Mesenteric fat pad (tissue), 1 donor: ENCODE measurements at places on chromosomes 3 and 15.

- no peak for DNase-seq
Observed at GRCh38 chr3:8278448-8278847, 223.2 kb upstream of the LMCD1 start.

DNA sequence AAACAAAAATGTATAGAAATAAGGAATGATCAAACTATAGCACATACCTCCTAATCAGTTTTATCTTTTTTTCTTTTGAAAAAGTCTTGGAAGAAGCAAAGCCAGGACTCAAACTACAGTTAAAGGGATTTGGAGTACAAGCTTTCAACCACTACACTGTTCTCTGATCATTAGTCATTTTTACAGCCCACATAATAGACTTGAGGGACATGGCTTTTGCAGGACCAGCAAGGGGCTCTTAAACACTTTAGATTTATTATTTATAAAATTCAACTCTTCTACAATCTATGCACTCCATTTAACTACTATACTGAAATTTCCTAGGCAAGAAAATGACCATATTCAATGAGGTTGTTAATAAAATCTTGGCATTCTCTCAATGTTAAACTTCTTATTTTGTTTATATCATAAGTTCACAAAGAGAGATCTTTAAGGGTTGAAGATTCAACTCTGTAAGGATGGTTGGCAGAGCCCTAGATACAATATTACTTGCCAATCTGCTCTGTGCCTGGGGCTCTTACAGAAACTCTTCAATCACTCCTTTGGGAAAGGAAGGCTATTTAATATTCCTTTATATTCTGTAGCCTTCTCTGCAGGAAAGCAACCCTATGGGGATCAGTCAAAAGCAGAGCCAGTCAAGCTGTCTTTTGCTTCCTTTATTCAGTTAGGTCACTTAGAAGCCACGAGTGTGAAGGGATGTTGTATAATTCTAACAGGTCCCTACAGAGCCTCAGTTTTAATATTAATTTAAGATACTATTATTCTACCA is 557.7 kb upstream of the SGO1 start:
- no peak for DNase-seq

GRCh38 chr15:74833376-74834107 is 7.1 kb downstream of the CPLX3 start:
- DNase-seq = no peak

GRCh38 chr3:180239939-180240338 is 203.2 kb upstream of the PEX5L start:
- DNase-seq = no peak

GRCh38 chr3:101536266-101536665 is 23.3 kb upstream of the SENP7 start:
- DNase-seq = no peak

- no peak for DNase-seq
Observed at GRCh38 chr15:73582851-73583379, 50.3 kb downstream of the NPTN start.

DNA sequence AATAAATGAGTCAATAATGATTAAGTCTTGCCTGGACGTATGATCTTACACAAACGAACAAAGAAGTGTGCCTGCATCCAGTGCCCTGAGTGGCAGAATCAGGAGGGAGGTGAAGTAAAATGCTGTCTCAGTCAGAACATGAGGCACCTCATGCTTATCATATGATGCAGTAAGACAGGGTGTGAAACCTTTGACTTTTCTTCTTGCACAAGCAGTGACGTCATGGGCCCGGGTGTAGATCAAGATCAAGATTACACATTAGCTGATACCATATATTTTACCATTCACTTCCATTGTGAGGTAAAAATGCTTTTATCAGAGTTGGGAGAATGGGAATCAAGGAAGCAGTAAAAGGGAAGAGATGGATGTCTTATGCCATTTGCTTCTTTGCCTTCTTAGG is 291.6 kb upstream of the PLSCR5 start:
- no peak for DNase-seq

- DNase-seq = no peak
Observed at GRCh38 chr3:192887047-192887446, 30.6 kb downstream of the MB21D2 start.

GRCh38 chr3:153038367-153038766 is 123.7 kb upstream of the RAP2B start:
- no peak for DNase-seq

DNA sequence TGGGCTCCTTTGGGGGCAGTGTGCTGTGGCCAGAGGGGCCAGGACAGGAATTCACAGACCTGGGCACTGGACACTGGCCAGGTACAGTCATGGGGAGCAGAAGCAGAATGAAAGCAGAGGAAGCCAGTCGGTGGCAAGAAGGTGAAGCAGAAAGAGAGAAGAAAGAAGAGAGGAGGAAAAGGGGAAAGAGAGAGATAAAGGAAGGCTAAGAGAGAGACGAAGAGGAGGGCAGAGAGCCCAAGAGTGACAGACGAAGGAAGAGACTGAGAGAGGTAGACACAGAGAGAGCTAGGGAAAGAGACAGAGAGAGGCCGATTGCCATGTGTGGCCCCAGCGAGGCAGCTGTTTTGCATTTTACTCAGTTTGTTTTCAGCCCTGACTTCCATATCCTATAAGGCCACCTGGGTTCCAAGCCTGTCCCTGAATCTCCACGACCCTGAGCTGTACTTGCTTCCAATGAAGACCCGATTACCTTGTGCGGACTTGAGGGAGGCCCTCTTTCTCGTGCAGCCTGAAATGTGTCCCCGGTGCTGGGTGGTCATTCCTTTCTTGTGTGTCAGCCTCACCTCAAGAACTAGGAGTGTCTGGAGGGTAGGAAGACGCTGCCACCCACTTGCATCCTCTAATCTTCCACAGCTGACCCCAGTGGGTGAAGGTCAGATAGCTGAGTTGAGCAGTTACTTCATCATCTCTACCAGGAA is 73.9 kb downstream of the LSM3 start:
- no peak for DNase-seq

- no peak for DNase-seq
Observed at GRCh38 chr15:73109765-73110164, 57.5 kb downstream of the NEO1 start.

GRCh38 chr3:127768346-127769008 is 53.8 kb downstream of the MGLL start:
- DNase-seq = no peak

GRCh38 chr3:156533205-156533604 is 21.7 kb downstream of the SSR3 start:
- DNase-seq = no peak

DNA sequence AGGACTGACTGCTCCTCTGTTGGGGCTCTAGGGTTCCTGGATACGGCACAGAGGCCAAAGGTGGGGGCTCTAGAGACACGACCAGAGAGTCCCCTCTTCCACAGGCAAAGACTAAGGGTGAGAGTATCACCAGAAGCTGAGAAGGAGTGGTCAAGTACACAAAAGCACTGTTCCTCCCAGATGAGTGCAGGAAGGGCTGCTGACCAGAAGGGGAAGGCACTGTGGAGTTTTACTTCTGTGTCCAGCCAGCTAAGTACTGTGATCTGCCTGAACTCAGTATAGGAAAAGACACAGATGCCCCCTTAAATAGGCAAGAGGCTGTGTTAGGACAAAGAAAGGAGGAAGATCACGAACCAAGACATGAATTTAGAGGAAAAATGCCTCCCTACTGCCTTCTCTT is 11.7 kb downstream of the MRPS11 start:
- no peak for DNase-seq

- DNase-seq = no peak
Observed at GRCh38 chr15:63457379-63457778, 47.0 kb upstream of the USP3 start.

DNA sequence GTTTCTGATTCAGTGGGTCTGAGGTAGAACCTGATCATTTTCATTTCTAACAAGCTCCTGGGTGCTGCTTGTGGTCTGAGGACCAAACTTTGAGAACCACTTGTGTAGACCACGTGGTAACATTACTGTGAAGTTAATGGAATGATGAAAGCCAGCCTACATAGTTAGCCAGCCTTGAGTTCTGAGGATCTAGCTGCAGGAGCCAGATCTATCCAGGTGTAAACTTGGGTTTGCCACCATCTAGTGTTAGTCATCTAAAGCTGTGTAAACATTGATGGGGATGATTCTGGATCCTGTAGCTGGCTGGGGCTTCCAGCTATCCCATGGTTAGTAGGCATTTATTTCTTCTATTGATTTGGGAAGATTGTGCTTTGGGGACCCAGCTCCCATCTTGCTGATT is 170.0 kb downstream of the TMEM108 start:
- DNase-seq = no peak

DNA sequence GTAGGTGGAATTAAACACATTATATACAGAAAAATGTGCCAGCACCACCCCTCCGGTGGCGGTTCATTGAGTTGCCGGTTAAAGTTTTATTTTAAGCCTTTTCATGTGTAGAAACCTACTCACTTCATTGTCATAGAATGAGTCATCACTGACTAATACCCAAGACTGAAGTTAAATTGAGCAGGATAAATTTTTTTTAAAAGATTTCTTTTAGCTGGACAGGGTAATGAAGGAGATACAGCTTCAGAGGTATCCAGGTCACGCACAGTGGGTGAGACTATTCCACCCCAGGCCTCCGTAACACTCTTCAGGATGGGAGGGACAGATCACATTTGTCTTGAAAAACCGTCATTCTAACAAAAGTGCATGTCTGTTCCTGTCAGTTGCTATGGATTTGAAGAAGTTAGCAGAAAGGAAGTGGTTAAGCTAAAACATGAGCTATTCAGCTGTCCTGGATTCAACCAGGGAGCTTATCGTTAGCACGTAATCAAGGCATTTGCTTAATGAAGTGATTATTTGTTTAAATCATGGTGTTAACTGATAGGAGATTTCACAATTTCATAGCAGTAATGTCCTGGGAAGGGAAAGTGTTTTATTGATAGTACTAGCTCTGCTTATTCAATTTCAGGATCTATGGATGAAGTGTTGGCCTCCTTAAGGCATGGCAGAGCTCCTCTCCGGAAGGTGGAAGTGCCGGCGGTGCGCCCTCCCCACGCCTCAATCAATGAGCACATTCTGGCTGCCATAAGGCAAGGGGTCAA is 23.4 kb downstream of the WHAMM start:
- DNase-seq = no peak
